ENCODE measurements at places on chromosomes 2 and 18. TPM values are rescaled to one million over a fixed set of nuclear protein-coding genes. Genes with fewer than 3 reads are reported as not detected.

DNA sequence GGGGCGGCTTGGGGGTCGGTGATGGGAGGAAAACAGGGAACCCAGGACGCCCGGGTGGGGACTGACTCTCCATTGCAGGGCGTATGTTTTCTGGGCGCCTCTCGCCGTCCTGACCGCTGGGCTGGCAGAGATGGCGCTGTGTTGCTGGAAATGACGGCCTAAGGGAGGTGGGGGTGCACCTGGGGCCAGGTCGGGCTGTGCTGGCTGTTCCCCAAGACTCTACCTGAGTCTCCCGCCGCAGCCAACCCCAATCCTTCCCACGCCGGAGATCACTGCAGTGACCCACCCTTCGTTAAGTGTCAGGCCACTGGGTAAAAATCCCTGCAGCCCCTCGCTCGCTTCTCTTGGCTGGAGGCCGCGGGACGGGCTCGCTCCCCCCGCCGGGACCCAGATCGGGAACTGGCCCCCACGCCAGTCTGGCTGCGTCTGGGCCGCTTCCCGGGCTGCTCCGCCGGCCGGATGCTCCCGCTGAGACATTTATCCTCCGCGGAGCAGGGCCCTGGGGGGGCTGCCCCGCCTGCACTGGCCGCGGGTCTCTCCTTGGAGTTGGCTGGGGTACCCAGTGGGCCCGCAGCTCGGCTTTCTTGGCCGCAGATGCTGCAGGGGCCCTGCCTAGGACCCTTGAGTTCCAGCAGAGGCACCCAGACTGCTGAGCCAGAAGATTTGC, 7.8 kb upstream of the ARMC9 start:
- no peaks in the 10 kb centered on the region for H3K36me3 ChIP-seq
- H3K4me1 ChIP-seq, result no peaks in the 10 kb centered on the region
- H3K27me3 ChIP-seq, result no peaks in the 10 kb centered on the region
- peak; percentile 77 for DNase-seq

GRCh38 chr2:219205165-219205538, 1.4 kb upstream of the ZFAND2B start:
- no peak for DNase-seq
- no peaks in the 10 kb centered on the region for H3K4me1 ChIP-seq
- H3K4me3 ChIP-seq, result no peak overlapping the region
- H3K27me3 ChIP-seq, result no peaks in the 10 kb centered on the region

Gene LRP2
- total RNA-seq, result not detected

DNA sequence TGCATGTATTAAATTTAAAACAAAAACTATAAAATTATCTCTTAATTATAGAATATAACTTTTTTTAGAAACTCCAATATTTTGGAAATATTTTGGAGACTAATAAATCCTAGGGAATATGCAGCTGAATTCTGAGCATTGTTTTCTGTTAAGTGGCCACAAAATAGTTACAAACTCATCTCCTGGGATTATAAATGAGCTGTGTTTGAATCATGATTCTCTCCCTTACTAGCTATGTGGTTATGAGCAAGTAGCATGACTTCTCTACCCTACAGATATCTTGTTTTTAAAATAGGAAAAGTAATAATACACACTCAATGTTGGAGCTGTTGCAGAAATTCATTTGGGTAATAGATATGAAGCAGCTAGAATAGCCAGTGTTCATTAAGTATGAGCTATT, 137.9 kb upstream of the ITGA4 start:
- no peak overlapping the region for H3K4me3 ChIP-seq
- no peaks in the 10 kb centered on the region for H3K27me3 ChIP-seq
- no peaks in the 10 kb centered on the region for H3K36me3 ChIP-seq
- no peaks in the 10 kb centered on the region for H3K4me1 ChIP-seq
- DNase-seq, result no peak
- no peak overlapping the region for H3K27ac ChIP-seq

GRCh38 chr2:61959381-61960293, 54.2 kb downstream of the COMMD1 start:
- no peaks in the 10 kb centered on the region for H3K27me3 ChIP-seq
- no peak for DNase-seq
- no peaks in the 10 kb centered on the region for H3K4me1 ChIP-seq
- no peaks in the 10 kb centered on the region for H3K36me3 ChIP-seq

DNA sequence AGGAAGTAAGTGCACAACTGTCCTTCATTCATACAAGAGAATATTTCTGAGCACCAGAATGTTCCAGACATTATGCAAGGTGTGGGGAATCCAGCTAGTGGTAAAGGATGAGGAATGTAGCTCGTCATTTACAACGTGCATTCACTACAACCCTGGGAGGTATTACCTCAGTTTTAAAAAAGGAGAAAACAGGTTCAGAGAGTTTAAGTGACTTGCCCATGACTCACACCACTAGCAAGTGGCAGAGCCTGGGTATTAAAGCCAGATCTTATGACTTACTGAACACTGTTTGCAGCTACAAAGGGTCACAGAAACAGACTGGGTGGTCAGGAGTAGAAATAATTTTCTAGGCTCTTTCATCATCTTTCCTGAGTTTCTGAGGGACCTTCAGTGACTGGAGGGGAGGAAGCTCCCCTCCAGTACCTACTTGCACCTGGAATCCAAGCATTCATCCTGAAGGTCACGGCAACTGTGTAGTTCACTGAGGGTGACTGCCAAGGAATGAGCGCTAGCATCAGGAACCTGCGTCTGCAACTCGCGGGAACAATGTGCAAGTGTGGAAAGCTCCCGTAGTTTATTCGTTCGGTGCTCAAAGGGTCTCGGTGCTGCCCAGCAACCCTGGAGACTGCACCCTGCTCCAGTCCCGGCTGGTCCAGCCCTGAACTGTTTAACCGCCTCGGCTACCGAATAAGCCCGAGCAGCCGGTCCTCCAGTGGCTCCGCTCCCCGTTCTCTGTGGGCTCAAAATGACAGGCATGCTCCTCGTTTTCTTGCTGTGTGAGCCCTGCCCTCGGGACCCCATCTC, 647 bp downstream of the CCDC121 start:
- H3K36me3 ChIP-seq, result no peaks in the 10 kb centered on the region
- peak overlapping the region; percentile 64 for H3K27ac ChIP-seq
- no peaks in the 10 kb centered on the region for H3K4me1 ChIP-seq
- no peak for DNase-seq
- peak overlapping the region; percentile 62 for H3K4me3 ChIP-seq
- H3K27me3 ChIP-seq, result no peaks in the 10 kb centered on the region

Data from uterus (tissue), 4 donors.